ENCODE measurements at places on chromosomes 3 and 15. TPM values are rescaled to one million over a fixed set of nuclear protein-coding genes. Genes with fewer than 3 reads are reported as not detected.
A peak's percentile ranks its signal among the peaks of the same experiment; 100 is the strongest.

GRCh38 chr15:99441871-99442251 lies 123.9 kb upstream of the MEF2A start:
- H3K4me1 ChIP-seq: peaks cover 3% of the 10 kb centered on the region
- DNase-seq: no peak
- no peak overlapping the region for H3K27ac ChIP-seq
- H3K27me3 ChIP-seq: no peaks in the 10 kb centered on the region
- no peaks in the 10 kb centered on the region for H3K36me3 ChIP-seq

GRCh38 chr3:76923485-76923884 lies 116.4 kb upstream of the ROBO2 start:
- no peaks in the 10 kb centered on the region for H3K4me1 ChIP-seq
- no peak overlapping the region for H3K27ac ChIP-seq
- no peaks in the 10 kb centered on the region for H3K27me3 ChIP-seq
- H3K4me3 ChIP-seq: no peak overlapping the region
- no peak for DNase-seq

The SAMD7 gene
- total RNA-seq: not detected

The UTS2B gene
- total RNA-seq: not detected

GRCh38 chr3:94234177-94234788 lies 171.4 kb downstream of the NSUN3 start:
- no peaks in the 10 kb centered on the region for H3K4me1 ChIP-seq
- H3K27ac ChIP-seq: no peak overlapping the region
- H3K27me3 ChIP-seq: no peaks in the 10 kb centered on the region

The HES1 gene
- total RNA-seq: 12.2 TPM

The GPX1 gene
- 250 TPM for total RNA-seq

DNA sequence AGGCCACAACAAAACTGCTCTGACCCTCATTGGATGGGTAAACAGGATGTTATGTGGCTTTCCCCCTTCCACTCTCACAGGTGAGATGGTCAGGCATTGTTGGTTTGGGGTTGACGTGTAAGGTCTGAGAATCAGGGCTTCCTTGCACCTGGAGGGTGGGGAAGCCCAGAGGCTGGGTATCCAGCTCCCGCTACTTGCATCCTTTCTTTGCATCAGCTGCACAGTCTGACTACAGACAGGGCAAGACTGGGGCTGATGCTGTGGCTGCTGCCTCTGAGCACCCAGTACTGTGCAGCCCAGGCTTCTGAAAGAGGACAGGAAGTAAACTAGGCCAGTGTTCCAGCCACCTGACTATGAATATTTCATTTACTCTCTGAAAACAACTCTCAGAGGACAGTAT lies 58.0 kb upstream of the ATP2B2 start:
- no peak overlapping the region for H3K27ac ChIP-seq
- no peaks in the 10 kb centered on the region for H3K27me3 ChIP-seq
- H3K4me1 ChIP-seq: no peaks in the 10 kb centered on the region
- no peak overlapping the region for H3K4me3 ChIP-seq
- no peaks in the 10 kb centered on the region for H3K36me3 ChIP-seq

The DAPK2 gene
- 2.9 TPM for total RNA-seq

DNA sequence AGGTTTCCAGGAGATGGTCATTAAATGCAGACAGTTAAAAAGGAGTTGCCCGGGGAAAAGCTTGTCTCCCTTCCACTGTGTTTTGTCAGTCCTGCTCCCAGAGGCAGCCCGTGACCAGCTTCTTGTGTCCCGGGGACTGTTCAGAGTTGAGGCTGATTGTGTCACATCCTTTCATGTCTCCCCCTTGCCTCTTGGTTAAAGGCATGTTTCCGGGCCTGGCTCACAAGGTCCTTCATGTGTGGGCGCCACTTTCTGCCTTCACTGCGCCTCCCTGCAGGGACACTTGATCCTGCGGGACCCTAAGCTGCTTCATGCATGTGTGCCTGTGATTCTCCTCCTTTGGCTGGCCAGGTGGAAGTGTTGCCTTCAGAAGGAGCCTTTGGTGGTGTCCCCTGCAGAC lies 9.2 kb downstream of the CHCHD6 start:
- no peak overlapping the region for H3K4me3 ChIP-seq
- H3K4me1 ChIP-seq: no peaks in the 10 kb centered on the region
- H3K27ac ChIP-seq: no peak overlapping the region
- no peak for DNase-seq
- no peaks in the 10 kb centered on the region for H3K27me3 ChIP-seq

- no peaks in the 10 kb centered on the region for H3K36me3 ChIP-seq
- peaks cover 3% of the 10 kb centered on the region for H3K4me1 ChIP-seq
- no peak overlapping the region for H3K27ac ChIP-seq
- H3K27me3 ChIP-seq: peaks cover 20% of the 10 kb centered on the region
Observed at GRCh38 chr3:125059488-125060245, 3.9 kb upstream of the HEG1 start.

GRCh38 chr3:126346466-126346865 lies 10.7 kb downstream of the KLF15 start:
- no peaks in the 10 kb centered on the region for H3K4me1 ChIP-seq
- H3K36me3 ChIP-seq: peaks cover 10% of the 10 kb centered on the region
- no peak for DNase-seq
- H3K27ac ChIP-seq: no peak overlapping the region
- no peak overlapping the region for H3K4me3 ChIP-seq

The PRR20G gene
- not detected for total RNA-seq

The SUMF1 gene
- total RNA-seq: 10.0 TPM

DNA sequence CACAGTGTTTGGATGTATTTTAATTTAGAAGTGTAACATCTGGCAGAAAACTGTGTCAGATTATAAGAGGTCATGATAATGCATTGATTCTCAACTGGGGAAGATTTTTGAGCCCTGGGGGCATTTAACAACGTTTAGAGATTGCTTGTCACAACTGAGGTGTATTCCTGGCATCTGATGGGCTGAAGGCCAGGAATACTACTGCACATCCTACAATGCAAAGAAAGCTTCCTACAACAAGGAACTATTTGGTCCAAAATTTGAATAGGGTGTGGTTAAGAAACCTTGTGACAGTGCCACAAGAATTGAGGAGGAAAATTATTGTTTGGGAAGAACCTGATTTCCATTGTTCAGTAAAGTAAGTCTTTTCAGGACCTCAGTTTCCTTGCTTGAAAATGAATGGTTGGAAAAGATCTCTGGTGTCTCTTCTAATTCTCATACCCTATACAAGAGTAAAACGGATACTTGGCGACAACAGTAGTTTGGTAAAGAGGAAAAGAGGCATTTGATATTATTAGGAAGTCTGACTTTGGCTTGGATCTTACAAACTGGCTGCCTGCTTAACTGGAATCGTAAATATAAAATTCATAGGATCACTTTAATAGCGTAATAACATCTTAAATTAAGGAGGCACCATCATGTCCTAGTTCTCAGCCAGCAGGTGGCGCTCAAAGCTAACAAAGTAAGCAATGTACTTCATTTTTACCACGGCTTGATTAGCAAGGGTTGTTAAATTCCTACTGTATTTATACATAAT lies 4.3 kb downstream of the DAZL start:
- peaks cover 5% of the 10 kb centered on the region for H3K4me1 ChIP-seq
- no peaks in the 10 kb centered on the region for H3K36me3 ChIP-seq
- H3K27me3 ChIP-seq: no peaks in the 10 kb centered on the region
- peak; percentile 80 for DNase-seq
- no peak overlapping the region for H3K4me3 ChIP-seq

DNA sequence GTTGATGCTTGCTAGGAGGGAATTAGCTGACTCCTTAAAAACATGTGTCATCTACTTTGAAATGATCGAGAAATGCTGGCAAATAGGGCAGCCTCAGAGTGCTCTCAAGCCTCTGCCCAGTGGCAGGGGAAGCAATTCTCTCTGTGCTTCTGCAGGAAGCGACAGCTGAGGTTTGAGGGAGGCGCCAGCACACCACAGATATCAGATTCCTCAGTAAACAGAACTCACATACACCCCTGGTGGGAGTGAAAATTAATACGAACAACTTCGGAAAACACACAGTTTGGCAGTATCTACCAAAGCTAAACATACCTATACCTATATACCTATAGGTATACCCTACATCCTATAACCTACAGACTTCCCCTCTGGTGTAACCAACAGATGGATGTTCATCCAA lies 61.3 kb downstream of the NSMCE3 start:
- peaks cover 2% of the 10 kb centered on the region for H3K4me1 ChIP-seq
- DNase-seq: no peak
- no peaks in the 10 kb centered on the region for H3K27me3 ChIP-seq
- no peak overlapping the region for H3K27ac ChIP-seq

DNA sequence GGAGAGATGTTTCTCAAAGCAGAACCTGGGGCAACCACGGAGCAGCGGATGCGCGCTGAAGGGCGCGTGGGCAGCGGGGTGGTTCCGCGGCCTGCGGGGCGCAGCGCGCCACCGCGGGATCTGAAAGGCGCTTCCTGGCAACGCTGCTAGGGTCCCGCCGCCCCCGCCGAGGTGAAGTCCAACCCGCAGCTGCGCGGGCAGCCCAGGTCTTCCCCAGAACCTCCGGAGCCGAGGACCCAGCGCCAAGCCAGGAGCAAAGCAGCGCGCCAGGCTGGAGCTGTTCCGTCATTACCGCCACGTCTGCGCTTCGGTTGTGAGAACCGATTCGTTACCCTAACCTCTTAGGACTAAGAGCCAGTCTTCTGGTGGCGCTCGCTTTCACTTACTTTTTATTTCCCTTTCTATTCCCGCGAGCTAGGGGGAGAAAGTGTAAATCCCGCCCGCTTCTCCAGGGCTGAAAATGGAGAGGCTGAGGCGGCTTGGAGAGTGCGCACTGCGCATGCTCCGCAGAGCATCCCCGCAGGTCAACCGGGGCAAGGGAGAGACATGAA lies 3.2 kb upstream of the GABRG3 start:
- no peaks in the 10 kb centered on the region for H3K36me3 ChIP-seq
- DNase-seq: no peak
- H3K27ac ChIP-seq: no peak overlapping the region
- H3K4me3 ChIP-seq: peak overlapping the region; percentile 54

DNA sequence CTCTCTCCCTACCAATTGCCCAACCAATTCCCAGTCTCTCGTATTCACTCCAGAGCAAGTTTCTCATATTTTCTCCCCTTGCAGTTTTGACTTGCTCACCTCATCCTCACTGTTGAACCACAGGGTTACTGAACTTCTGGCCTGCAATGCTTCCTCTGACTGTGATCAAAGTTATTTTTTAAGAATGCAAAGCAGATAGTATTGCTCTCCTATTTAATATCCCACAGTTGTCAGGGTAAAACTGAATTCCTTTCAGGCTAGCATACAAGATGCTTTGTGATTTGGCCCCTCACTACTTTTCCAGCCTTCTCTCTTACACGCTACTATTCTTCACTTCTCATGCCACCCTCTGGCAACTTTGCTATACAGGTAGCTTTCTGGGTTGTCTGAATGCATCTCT lies 80.9 kb downstream of the LRRFIP2 start:
- H3K27me3 ChIP-seq: no peaks in the 10 kb centered on the region
- H3K27ac ChIP-seq: no peak overlapping the region
- no peaks in the 10 kb centered on the region for H3K4me1 ChIP-seq
- H3K4me3 ChIP-seq: no peak overlapping the region
- no peak for DNase-seq

DNA sequence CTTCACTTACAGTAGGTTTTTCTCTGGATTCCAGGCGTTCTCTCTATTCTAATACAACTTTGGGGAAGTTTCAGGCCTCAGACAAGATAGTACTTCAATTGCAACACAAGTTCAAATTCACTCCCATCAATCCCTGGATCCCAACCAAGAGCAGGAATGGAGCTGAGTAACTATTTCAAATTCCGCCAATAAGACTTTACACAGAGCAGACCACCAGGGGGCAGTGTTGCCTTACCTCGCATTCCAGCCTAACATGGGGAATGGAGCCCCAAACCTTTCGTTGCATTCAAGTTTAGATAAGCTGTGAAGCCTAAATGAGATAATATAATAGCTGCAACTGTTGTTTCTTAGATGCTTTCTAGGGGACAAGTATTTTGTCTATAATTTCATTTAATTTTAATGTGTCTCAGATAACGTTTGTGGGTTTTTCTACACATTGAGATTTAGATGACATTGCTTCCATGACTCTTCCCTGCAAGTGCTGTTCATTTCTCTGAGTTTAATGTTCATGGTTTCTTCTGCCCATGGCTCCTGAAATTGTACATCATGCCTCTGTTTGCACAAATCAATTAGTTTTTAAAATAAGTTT lies 186.7 kb downstream of the NSUN3 start:
- H3K36me3 ChIP-seq: no peaks in the 10 kb centered on the region
- H3K4me3 ChIP-seq: no peak overlapping the region
- no peak overlapping the region for H3K27ac ChIP-seq
- H3K27me3 ChIP-seq: no peaks in the 10 kb centered on the region

The GOLGA6L26 gene
- not detected for total RNA-seq

DNA sequence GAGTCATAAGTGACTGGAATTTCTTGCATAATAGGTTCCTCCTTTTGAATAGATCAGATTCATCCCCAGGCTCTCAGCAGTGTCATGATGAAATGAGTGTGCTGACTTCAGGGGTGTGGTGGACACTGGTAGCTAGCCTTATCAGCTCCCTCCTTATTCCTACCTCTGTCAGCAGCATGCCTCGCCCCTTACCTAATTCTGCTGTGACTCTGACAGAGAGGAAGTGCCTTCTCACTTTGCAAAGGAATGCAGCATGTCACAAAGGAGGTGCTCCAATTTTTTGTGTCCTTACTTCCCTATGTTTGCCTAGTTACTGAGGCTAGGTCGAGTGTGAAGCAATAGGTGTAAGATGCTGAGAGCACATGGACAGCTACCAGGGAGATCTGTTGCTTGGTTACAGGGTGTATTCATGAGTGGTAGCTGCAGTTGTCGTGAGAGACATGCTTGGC lies 90.6 kb downstream of the TNFAIP8L3 start:
- H3K4me1 ChIP-seq: no peaks in the 10 kb centered on the region
- DNase-seq: no peak
- H3K27me3 ChIP-seq: no peaks in the 10 kb centered on the region
- no peak overlapping the region for H3K27ac ChIP-seq

The DNAH12 gene
- not detected for total RNA-seq

The ZNF662 gene
- not detected for total RNA-seq

GRCh38 chr15:40088929-40089755 lies 19.5 kb downstream of the BMF start:
- H3K36me3 ChIP-seq: no peaks in the 10 kb centered on the region
- H3K27me3 ChIP-seq: no peaks in the 10 kb centered on the region
- peak overlapping the region; percentile 15 for H3K4me3 ChIP-seq

DNA sequence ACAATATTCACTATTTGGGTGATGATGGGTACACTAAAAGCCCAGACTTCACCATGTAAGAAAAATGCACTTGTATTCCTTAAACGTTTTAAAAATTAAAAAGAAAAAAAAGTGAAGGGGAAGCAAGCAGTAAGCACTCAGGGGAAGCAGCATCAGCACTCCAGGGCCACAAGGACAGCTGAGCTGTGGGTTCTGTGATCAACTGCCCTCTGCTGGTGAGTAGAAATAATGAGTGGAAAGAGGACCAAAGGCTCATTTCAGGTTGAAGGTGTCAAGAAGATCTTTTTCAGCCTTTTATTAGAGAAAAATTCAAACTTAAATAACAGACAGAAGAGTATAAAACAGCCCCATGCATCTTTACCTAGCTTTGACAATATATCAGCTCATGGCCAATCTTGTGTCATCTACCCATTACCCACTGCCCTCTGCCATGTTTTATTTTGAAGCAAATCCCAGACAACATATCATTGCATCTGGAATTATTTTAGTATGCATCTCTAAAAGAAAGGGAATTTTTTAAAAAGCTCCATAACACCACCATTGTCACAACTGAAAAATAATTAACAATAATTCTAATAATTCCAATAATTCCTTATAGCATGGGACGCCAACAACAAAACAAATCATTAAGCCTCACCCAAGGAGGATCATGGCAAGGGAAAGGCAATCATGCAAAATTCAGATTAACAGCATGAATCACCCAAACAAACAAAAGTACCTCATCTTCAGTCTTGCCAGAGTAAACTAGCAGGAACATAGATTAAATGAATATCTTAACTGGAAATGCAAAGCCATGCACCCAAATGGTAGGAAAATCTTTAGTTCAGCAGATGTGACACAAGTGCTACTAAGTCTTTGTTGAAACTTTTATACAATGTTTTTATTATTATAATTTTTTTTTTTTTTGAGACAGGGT lies 42.5 kb downstream of the TAMM41 start:
- H3K27ac ChIP-seq: no peak overlapping the region
- no peak for DNase-seq
- H3K4me1 ChIP-seq: no peaks in the 10 kb centered on the region
- no peak overlapping the region for H3K4me3 ChIP-seq
